Sigmoid colon (tissue), 7 donors: ENCODE measurements at places on chromosomes 12 and 14. TPM values are rescaled to one million over a fixed set of nuclear protein-coding genes. Genes with fewer than 3 reads are reported as not detected.

Gene KERA
- total RNA-seq: not detected

Gene ACVR1B
- 7.2 TPM for total RNA-seq

Gene FITM1
- not detected for total RNA-seq

Gene USP44
- total RNA-seq: 1.8 TPM

Gene CISTR
- not detected for total RNA-seq

Gene DUSP16
- 11.1 TPM for total RNA-seq

Gene TRHDE
- 2.9 TPM for total RNA-seq

Gene GUCY2C
- total RNA-seq: not detected

Gene PLD4
- 0.71 TPM for total RNA-seq

Gene PRKAB1
- 44.3 TPM for total RNA-seq

- no peak for DNase-seq
Observed at GRCh38 chr12:118183155-118183554, 47.2 kb downstream of the PEBP1 start.

DNA sequence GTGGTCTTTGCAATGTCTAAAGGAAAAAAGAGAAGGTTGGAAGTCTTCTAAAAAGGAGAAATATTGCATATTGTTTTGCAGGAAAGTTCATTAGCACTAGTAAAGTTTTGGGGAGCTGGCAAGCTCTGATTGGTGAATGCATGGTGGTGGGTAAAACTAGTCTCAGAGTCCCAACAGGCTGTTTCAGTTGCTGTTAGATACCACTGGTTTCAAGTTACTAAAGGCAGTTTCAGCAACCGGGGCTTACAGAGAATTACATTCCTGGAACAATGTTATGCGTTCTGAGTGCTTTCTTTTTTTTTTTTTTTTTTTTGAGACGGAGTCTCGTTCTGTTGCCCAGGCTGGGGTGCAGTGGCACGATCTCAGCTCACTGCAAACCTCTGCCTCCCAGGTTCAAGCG, 208.2 kb downstream of the EPS8 start:
- DNase-seq: no peak

- DNase-seq: no peak
Observed at GRCh38 chr12:32076941-32077340, 29.7 kb upstream of the BICD1 start.

DNA sequence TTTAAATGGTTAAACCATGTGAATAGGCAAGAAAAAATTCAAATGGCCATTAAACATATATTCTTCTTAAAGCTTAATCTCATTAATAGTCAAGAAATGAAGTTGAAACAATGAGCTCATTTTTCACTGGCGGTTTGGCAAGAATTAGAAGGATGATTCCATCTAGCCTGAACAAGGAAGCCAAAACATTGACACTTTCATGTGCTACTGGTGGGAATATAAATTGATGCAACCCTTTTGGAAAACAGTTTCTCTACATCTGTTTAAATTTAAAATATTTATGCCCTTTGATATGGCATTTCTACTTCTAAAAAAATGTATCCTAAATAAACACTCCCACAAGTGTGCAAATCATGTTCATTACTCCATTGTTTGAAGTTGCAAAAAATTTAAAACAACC, 174.7 kb upstream of the HIF1A start:
- no peak for DNase-seq

DNA sequence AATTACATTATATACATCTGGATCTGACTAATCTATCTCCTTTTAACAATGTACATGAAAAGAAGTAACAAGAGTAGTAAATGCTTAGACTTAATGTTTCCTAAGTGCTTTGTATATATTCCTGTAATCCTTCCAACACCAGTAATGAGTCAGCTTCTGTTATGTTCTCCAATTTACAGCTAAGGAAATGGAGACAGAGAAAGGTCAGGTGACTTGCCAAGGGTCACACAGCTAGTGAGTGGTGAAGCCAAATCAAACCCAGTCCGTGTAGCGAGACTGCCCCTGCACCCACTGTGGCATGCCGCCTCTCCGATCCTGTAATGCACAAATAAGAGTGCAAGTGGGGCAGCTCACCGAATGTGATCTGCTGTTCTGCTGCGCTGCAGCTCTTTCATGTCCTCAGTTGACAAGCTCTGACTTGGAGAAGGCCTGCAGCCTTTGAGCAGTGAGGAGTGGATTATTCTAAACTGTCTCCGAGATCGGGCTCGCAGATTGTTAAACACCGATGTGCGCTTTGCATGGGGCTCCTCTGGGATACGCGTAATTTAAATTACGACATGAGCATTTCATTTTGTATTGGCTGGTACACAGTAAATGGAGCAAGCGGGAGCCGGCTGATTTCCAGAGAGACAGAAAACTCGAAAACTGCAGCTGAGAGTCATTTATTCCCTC, 65.1 kb upstream of the KTN1 start:
- no peak for DNase-seq

DNA sequence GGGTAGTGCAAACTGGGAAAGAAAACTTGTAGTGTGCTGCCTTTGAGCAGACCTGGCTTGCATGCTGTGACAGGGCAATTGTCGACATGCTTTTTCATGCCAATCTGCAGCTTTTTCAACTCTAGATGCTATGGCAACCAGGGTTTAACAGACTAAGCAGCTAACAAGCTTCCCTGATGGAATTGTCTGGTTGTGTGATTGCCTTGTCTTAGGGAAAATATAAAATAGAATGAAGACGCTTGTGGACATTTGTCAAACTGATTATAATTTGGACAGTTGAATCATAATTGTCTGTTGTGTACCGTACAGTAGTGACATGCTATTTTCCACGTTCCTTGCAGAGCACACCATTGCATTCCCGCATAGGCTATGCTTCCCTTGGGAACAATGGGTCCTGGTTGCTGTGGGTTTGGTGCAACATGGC, 113.0 kb downstream of the FOXG1 start:
- no peak for DNase-seq

DNA sequence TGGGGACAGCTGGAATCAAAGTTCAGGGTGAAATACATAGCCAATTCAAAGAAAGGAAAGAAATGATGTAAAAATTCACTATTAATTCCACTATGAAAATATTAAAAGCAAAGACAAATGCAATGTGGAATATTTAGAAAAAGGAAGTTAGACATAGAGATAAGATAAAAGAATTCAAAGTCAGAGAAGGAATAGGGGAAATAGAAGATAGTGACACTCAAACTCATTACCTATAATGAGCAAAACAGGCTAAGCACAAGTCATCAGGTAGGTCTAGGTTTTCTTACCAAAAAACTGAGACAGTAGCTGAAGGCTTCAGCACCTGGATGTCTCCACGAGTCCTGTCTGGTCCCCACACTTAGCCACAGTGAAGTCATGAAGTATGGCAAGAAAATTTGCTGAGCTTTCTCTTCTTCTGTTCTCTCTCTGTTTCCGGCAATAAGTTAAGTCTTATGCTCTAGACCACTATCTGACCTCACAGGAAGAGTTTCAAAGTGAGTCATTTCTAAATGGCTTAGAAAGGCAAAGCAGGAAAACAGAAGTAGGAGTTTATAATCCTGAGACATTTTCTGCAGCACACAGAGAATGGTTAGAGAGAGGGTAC, at the start of gene C3AR1:
Gene C3AR1 (minus strand): TSS at position 369 of the 604 bp plus-strand sequence. CDS start 6,174 bp downstream, outside the sequence.
- DNase-seq: no peak

DNA sequence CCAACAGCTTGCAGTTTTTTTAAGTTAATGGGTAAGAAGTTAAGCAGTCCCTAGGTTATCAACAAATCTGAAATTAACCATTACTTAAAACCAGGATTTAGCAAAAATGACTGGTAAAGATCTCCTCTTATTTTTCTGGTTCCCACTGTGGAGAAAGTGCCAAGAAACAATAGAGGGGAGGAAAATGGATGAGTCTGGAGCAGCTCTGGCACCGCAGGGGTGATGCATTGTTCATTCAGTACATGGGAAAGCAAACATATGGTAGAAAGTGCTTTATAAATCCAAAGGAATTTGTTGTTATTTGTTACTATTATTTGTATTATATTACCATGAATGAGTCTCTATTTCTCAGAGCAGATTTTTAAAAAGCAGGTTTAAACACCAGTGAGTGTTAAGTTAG, 92.2 kb downstream of the DYRK2 start:
- no peak for DNase-seq

DNA sequence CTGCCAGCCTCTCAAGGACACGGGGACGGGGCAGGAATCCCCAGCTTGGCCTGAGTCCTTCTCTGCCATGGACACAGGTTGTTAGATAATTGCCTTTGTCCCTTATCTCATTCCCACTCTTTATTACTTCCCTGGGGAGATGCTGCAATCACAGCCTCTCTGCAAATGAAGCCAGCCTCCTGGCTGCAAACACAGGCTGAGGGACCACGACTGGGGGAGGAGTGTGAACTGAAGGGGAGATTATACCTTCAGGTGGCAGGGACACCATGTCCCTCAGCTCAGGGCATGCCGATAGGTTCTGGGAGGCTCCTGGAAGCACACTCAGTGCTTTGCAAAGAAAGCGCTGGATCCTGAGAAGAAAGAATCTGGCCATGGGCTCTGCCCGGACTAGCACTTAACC, 16.1 kb upstream of the CHGA start:
- DNase-seq: no peak

GRCh38 chr14:79543967-79544697, 667.2 kb downstream of the DIO2 start:
- DNase-seq: no peak

DNA sequence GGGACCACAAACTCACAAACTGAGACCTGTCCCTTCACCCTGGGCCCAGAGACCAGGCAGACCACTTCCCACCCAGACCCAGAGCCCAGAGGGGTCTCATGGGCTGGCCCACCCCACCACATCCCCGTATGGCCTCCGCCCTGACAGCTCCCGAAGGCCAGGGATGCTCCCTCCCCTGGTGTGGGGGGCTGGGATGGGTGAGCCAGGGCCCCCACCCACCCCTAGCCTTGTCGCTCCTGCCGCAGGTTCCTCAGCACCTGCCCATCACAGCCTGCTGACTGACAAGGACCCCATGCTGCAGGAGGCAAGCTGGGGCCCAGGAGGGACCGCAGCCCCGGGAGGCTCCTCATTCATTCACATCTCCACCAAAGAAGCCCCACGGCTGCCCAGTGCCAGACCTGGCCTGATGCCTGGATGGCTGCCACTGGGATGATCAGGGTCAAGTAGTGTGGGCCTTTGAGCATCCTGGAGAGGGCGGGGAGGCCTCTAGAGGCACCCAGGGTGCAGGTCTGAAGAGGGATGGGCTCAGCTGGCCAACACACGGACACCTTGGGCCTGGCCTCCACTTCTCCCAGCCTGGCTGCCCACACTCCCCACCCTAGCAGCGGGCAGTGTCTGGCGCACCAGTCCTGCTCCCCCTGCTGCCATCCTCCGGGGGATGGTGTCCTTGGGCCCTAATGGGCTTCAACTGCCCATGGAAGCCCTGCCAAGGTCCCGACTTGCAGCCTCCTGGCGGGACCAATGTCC, 24.7 kb upstream of the GPR132 start:
- DNase-seq: peak; percentile 66

DNA sequence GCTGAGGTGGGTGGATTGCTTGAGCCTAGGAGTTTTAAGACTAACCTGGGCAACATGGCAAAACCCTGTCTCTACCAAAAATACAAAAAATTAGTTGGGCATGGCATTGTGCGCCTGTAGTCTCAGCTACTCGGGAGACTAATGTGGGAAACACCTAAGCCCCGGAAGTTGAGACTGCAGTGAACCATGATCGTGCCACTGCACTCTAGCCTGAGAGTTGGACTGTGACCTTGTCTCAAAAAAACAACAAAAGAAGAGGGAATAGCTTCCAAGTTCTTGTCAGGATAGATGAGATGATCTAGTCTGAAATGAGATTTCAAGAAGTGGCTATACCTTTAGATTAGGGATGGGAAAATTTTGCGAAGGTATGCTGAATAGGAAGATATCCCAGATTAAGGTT, 14.8 kb upstream of the C12orf50 start:
- DNase-seq: no peak

GRCh38 chr12:14853961-14854360, 10.6 kb upstream of the ART4 start:
- no peak for DNase-seq

DNA sequence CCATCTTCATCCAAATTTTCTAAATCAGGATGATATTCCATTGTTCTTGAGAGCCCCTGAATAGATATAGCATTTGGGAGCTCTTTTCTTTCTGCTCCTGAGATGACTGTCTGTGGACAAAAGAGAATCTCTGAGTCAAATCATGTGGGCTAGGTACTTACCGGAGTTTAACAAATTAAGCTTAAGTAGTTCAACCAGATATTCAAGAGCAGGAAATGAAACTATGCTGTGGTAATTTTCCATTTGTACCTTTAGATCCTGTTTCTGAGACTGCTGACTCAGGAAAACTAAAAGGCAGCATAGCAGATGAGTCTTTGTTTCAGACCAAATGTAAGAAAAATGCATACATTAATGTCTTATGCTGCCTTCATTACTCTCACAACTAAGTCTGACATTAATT, at the start of gene CLEC7A:
Gene CLEC7A (minus strand): TSS at position 158 of the 400 bp plus-strand sequence. CDS start 117 bp downstream, at position 41.
- DNase-seq: no peak

DNA sequence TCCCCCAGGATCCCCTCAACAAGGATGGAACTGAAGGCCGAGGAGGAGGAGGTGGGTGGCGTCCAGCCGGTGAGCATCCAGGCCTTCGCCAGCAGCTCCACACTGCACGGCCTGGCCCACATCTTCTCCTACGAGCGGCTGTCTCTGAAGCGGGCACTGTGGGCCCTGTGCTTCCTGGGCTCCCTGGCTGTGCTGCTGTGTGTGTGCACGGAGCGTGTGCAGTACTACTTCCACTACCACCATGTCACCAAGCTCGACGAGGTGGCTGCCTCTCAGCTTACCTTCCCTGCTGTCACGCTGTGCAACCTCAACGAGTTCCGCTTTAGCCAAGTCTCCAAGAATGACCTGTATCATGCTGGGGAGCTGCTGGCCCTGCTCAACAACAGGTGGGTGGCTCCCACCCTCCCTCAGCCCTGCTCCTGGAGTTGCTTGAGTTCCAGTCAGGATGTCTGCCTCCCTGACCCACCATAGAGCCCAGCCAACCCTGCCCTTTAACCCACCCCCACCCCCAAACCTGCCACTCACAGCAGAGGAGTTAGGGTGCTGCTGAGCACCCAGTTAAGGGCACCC, 1.4 kb downstream of the ASIC1 start:
- no peak for DNase-seq

GRCh38 chr12:41174602-41175001, 13.5 kb upstream of the PDZRN4 start:
- no peak for DNase-seq

- no peak for DNase-seq
Observed at GRCh38 chr14:101577221-101577909, 16.1 kb downstream of the DIO3 start.
